NCI-H345 (cell line): ENCODE measurements at places on chromosomes 3 and 15.

DNA sequence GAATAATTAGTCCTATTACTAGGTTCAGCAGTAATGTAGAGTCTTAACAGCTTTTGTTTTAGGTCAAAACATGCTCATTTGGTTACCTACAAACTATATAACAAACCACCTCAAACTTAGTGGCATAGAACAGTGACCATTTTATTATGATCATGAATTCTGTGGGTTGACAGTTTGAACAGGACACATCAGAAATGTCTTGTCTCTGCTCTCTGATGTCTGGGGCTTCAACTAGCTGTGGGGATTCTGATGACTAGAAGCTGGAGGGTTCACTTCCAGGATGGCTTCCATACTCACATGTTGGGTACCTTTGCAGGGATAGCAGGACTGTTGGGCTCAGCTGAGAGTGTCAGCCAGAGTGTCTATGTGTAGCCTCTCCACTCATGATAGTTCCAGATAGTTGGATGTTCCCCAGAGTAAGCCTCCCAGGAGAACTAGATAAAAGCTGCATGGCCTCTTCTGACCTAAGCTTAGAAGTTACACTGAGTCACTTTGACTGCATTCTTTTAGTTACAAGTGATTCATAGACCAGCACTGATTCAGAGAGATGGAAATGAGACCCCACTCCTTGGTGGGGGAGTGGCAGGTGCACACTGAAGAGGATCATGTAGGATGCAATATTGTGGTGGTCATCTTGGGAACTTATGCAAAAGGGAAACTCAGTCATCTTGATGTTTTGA, 32.6 kb downstream of the PLCL2 start:
- DNase-seq = no peak

DNA sequence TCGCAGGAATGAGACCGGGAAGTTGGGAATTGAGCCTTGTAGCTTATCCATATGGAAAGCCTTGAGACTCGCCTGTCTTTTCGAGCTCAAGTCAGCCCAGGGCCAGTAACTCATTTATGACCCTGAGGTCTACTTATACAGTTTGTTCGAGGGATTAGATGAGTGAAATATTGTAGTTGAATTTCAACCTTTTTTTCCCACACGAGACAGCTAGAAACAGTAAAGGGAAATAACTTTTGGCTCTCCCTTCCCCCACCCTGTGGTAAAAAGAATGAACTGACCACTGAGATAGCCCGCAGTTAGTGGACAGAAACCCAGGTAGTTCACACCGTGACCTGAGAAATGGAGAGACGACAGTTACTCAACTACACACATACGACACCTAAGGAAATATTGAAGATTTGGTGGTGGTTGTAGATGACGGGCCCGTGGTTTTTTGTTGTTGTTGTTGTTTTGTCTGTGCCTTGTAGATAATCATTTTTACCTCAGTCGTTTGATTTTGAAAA, 841 bp downstream of the EIF3J start:
- no peak for DNase-seq

DNA sequence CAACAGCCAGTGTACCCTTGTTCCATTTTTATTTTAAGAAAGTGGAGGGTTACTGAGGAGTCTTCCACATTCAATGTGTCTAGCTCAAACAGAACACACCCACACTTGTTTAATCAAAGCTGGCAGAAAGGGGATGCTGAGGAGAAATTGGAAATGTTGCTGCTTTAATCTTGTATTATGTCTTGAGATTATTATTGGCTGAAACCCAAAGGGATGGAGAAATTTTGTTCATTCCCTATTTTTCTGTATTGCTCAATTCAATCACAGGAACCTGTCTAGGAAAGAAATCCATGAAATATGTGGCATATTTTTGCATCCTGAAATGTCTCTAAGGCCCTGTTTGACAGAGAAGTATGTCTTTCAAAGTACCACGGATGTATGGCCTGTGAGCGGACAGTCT, 238.0 kb downstream of the MYRIP start:
- DNase-seq = no peak

GRCh38 chr15:22949074-22949547, 31.1 kb downstream of the CYFIP1 start:
- peak; percentile 63 for DNase-seq

DNA sequence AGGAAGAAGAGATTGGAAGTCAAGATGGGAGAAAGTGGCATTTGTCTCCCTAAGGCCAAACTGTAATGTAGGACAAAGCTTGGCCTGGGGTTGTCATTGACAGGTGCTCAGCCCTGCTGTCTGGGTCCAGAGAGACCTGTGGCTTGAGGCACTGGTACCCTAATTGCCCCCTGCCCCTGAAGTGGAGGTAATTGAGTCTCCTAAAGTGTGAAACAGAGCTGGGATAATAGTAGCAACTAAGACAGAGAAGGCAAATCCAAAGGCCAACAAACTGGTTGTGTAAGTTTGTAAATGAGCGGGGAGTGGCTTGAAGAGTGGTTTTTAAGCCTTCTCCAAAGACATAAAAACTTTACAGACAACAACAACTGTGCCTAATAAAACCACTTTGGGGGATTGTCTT, 264.2 kb upstream of the ROPN1 start:
- no peak for DNase-seq

- no peak for DNase-seq
Measured at GRCh38 chr3:10223676-10224639, 24.3 kb upstream of the TATDN2 start.

DNA sequence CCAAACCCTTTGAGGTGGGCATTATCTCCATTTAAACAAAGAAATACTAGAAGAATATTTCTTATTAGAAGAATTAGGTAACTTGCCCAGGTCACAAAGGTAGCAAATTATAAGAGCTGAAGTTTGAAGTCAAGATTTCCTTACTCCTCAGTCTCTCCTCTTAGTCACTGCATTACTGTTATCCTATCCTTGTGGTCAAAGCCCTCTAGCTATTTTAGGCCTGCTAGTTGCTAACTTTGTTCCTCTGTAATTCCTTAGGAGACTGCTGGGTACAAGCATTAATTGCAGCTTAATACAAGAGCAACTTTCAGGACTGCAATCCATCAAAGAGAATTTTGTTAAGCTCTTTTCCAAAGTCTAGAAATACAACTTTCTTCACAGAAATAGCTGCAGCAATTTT, 528.2 kb downstream of the ZIC1 start:
- DNase-seq = no peak

- no peak for DNase-seq
Measured at GRCh38 chr3:177885063-177885462, 651.2 kb upstream of the KCNMB2 start.

DNA sequence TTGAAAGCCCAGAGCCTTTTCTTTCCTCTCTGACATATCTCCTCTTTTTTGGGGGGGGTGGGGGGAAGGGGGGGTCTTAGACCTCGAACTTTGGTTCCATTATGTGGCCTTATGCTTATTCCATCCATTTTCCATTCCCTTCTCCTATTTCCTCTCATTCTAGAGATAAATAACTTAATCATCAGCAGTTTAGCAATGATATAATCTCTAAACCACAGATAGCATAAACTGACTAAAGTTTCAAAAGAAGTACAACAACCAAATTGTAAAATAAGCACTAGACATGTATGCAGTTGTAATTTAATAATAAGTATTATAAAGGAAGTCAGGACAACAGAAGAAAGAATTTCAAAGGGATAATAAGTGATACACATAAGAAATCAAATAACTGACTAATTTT, 64.5 kb downstream of the AQR start:
- DNase-seq = no peak

DNA sequence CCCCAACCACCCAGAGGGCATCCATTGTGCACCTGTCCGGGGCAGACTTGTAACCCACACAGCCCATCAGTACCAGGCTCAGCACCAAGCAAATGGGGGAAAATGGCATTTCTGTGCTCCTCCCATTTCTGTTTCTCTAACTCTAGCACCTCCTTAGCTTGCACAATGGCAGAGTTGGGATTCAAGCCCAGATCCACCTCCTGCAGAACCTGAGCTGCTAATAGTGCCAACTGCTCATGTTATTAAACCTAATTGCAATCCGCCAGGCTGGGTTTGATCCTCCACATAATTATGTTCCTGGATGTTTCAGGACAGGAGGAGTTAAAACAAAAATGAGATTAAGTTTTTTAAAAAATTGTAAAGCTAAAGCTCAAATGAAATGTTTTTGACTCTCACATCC, 235.0 kb downstream of the OCA2 start:
- no peak for DNase-seq

DNA sequence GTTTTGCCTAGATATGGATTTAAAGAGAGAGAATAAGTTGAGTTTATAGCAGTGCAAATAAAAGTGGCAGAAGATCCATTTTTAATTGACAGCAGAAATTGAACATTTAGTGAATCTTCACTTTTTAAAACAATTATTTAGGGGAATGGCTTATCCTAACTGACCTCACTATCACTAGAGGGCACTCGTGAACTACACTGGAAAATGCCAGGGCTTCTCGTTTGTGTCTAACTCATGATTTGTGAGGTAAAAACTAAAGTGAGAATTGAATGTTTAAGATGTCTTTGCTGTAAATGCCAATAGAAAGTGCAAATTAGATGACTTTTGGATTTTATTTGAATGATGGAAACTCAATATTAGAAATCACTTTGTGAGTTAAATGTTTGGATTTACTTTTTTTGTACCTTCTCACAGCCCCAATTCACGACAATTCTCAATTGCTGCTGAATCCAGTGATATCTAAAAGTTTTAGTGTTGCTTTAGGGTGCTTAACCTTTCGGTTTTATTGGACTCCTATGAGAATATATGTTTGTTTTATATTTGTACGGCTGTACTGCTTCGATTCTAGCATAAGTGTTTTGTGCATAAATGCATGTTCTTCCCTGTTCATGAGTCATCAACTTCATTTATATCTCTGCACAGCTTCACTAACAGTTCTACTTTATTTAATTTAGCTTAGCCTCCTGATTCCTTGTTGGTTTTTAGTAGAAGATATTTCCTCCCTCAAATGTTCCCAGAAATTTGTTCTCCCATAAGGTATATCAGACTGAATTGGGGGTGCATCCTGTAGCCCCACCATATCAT, 462.1 kb downstream of the MFSD1 start:
- peak; percentile 31 for DNase-seq

DNA sequence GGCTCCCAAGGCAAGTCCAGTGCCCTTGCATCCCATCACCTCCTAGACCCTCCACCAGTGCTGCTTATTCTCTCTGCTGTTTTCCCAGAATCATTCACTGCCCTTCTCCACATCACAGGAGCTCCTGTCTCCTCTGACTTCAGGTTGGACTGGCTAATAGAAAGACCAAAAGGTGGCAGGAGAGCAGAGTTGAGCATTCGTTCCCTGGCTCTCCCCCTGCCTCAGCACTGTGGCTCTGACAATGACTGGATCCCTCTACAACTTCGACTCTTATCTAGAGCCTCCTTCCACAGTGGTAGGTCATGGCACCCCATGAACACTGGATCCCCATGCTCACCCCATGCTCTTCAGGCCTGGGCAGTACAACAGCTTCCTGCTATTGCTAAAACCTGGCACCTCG, 243.6 kb downstream of the LRRN1 start:
- DNase-seq = no peak

- peak; percentile 77 for DNase-seq
Measured at GRCh38 chr15:75452364-75452864, 924 bp upstream of the SIN3A start.

GRCh38 chr3:148331081-148331846, 366.4 kb upstream of the AGTR1 start:
- no peak for DNase-seq

DNA sequence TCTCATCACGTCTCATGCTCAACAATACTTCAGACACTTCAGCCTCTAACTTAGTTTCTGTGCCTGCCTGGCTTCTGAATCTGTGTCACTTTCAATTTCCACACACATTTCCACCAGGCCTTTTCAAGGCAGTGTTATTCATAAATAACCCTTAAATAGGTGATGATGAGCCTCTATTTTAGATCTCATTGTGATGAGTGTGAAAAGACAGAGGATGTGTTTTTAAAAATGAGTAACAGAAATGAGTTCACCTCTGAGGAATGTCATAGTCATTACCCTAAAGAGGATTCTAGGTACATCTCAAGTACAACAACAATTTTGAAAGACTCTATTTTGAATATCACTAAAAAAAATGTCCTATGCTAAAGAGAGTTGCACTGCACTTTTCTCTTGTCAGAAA, 64.6 kb downstream of the STAC start:
- DNase-seq = no peak

DNA sequence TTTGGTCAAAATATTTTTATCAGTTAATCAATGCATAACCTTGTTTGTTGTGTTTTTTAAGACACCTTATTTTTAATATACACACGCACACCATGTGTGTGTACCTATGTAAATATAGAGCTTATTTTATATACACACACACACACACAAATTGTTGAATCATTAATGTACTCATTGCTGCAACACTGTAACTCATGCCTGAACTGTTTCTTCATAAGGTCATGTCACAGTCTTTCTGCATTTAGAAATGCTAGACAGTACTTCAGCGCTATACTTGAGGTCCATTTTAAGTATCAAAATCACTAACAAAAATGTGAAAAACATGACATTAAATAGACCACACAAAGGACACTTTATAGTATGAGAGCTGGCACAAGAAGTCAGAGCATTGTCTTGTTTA, 589.4 kb downstream of the SI start:
- no peak for DNase-seq

- DNase-seq = no peak
Measured at GRCh38 chr15:62270216-62270921, 105.3 kb upstream of the C2CD4B start.

DNA sequence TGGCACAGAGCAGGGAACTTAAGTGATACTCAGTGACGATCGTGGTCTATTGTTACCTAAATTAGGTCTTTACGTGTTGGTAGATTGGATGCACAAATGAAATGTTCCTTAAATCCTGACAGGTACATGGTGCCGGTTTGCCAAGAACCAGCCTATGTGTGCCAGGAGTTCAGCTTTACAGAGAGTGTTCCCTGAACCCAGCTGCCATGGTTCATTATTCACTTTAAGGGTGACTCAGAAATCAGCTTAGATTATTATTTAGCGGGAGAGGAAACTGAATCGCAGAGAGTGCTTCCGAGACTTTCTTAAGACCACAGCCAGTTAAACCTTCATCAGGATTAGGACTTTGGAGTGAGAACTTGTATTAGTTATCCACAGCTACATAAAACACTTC, 21.5 kb downstream of the FAM43A start:
- no peak for DNase-seq

- DNase-seq = no peak
Measured at GRCh38 chr15:78322724-78323521, 17.2 kb upstream of the CRABP1 start.

GRCh38 chr3:152656972-152657355, 178.0 kb upstream of the P2RY1 start:
- no peak for DNase-seq

DNA sequence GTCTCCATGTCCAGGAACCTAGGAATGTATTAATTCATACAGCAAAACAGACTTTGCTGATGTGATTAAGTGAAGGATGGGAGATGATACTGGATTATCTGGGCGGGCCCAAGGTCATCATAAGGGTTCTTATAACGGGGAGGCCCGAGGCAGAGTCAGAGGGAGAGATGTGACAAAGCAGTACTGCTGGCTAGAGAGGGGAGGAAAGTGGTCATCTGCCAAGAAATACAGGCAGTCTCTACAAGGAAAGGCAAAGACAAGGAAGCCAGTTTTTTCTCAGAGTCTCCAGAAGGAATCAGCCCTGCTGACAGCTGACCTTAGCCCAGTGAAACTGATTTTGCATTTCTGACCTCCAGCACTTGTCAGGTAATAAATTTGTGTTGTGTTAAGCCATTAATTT, 66.2 kb upstream of the CORO2B start:
- DNase-seq = no peak

GRCh38 chr15:78208341-78208844, 26.0 kb downstream of the ACSBG1 start:
- no peak for DNase-seq

- no peak for DNase-seq
Measured at GRCh38 chr3:53823956-53824657, 22.1 kb downstream of the CHDH start.
